ENCODE measurements at places on chromosomes 5 and 9.

GRCh38 chr9:136324501-136325300 lies 2.6 kb upstream of the GPSM1 start:
- H3K27ac ChIP-seq: peak overlapping the region; percentile 60
- peaks cover 26% of the 10 kb centered on the region for H3K4me1 ChIP-seq
- no peak for DNase-seq

GRCh38 chr9:121822093-121823085 lies 171.0 kb downstream of the DAB2IP start:
- no peaks in the 10 kb centered on the region for H3K27me3 ChIP-seq
- no peak overlapping the region for H3K27ac ChIP-seq
- DNase-seq: no peak
- H3K4me1 ChIP-seq: no peaks in the 10 kb centered on the region
- no peak overlapping the region for H3K4me3 ChIP-seq

DNA sequence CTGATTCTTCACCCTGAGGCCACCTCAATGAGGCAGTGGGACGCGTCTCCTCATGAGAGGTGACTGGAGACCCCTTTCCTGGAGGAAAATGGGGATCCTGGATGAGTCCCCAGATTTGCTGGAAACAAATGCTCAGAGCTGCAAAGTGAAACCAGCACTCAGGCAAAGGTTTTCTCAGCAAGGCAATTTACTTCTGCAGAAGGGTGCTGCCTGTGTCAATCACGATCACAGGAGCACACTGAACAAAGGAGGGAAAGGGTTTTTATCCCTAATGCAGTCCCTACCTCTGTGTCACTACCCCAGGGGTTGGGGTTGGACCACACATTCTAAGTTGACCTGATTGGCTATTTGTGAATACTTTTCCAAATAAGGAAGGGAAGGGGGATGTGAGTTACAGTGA lies 69.9 kb upstream of the CDK20 start:
- H3K36me3 ChIP-seq: no peaks in the 10 kb centered on the region
- H3K27ac ChIP-seq: no peak overlapping the region
- H3K4me3 ChIP-seq: no peak overlapping the region
- no peak for DNase-seq
- no peaks in the 10 kb centered on the region for H3K27me3 ChIP-seq

DNA sequence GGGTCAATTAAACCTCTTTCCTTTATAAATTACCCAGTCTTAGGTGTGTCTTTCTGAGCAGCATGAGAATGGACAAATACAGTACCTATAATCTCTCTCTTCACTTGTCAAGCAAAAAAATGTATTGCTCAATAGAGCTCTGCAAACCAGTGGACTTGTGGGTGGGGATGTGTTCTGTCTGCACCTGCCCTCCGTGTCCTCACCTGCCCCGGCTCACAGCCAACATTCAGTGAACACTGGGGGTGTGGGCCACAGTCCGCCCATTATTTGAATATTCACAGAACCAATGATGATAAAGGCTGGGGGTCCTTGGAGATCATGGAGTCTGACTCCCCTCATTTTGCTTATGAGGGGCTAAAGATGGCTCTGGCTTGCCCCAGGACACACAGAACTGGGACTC lies 36.9 kb upstream of the MED27 start:
- no peak overlapping the region for H3K4me3 ChIP-seq
- H3K4me1 ChIP-seq: no peaks in the 10 kb centered on the region
- no peak overlapping the region for H3K27ac ChIP-seq
- DNase-seq: no peak

- no peaks in the 10 kb centered on the region for H3K36me3 ChIP-seq
- DNase-seq: no peak
- no peak overlapping the region for H3K4me3 ChIP-seq
Observed at GRCh38 chr9:70220216-70220615, 38.6 kb upstream of the SMC5 start.

- no peaks in the 10 kb centered on the region for H3K27me3 ChIP-seq
- H3K36me3 ChIP-seq: no peaks in the 10 kb centered on the region
Observed at GRCh38 chr5:179326122-179326927, 18.9 kb downstream of the ADAMTS2 start.

Measured in thymus (tissue), 14 donors.